ENCODE measurements at places on chromosomes 1 and 21.

DNA sequence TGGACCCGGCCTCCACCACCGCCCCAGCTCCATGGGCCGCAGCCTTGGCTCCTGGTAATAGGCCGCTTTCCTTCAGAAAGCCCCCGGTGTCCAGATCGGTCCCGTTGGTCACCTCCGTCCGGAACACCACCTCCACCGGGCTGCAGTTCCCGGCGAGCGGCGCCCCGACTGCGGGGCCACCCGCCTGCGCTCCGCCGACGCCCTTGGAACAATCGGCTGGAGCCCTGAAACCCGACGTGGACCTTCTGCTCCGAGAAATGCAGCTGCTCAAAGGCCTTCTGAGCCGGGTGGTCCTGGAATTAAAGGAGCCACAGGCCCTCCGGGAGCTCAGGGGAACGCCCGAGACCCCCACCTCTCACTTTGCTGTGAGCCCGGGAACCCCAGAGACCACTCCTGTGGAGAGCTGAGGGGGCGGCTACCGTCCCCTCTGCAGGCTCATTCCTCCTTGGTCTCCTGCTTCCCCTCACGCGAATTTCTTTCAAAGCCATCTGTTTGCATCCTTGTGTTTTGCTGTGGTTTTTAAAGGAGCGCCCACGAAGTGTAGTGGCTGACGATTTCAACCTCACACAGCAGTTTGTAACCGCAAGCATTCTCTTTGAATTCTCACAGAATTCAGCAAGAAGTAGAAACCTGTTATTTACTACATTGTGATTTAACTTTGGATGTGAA lies 6.0 kb downstream of the FCRLB start:
- peak; percentile 7 for DNase-seq

- DNase-seq, result no peak
These were observed 7.7 kb downstream of the POU3F1 start for GRCh38 chr1:38038861-38039260.

DNA sequence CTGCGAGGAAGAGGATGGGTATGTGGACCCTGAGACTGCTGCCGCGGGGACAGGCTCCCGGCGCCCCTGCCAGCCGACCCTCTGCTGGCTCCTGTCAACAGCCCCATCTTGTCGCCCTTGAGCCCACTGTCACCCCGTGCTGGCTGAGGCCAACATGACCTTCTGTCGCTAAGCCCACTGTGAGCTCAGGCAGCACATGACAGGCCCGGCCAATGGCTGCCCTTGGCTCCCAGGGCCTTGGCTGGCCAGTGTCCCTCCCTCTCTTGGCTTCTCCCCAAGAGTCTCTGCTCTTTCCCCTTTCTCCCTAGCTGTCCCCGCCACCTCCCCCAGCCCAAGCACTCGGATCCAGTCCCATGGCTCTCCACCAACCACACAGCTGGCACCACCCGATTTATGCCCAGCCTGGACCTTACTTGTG lies 3.5 kb downstream of the PEX10 start:
- no peak for DNase-seq

DNA sequence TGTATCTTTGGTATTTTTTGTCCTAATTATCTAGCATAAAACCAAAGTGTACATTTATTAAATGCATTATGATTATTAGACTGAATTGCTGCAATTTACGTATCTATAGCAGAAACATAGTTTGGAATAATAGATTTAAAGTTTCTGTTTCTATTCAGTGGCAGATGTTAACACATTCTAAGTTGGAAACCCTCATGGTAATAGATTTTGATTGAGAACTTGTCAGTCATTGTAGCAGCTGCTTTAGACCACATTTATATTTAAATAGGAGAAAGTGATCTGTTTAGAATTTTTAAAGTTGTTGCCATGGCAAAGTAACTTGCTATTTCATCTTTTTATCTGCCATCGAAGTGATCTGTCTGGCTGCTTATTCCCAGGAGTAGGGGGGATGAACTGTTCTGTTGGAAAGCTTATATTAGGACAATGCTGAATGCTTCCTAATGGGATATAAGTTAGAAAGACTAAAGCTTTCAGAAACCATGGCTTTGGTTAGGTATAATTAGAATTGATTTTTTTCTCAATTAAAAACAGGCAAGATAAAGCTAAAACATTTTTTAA lies 61.6 kb downstream of the HS2ST1 start:
- no peak for DNase-seq

DNA sequence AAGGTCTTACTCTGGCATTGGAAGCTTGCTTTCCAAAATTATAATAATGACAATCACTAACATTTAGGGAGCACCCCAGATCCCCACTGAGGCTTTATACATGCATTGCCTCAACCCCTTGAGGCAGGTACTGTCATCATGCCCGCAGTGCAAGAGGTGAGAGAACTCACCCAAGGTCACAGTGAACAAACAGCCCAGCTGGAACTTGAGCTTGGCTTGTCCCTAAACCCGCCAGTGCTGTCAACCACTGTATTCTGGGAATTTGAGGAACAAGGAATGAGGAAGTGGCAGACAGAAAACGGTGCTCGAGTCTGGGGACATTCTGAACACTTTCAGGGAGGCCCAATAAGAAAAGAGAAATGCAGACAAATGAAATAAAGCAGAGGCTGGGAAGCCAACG lies 34.6 kb upstream of the TLR5 start:
- DNase-seq, result peak; percentile 11

GRCh38 chr21:33395891-33396331 lies 7.3 kb upstream of the IFNGR2 start:
- DNase-seq, result no peak

DNA sequence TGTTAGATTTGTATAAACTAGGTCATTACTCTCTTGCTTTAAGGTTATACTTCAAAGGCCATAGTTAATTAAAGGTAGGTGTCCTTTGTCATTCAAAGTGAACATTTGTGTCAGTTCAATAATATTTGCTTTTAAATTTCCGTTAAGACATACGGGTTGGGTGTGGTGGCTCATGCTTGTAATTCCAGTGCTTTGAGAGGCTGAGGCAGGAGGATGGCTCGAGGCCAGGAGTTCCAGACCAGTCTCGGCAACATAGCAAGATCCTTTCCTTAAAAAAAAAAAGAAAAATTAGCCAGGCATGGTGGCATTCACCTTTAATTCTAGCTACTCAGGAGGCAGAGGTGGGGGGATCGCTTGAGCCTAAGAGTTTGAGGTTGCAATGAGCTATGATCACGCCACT lies 80.4 kb downstream of the KIF26B start:
- no peak for DNase-seq

GRCh38 chr1:77048615-77049005 lies 170.6 kb downstream of the PIGK start:
- DNase-seq, result no peak

DNA sequence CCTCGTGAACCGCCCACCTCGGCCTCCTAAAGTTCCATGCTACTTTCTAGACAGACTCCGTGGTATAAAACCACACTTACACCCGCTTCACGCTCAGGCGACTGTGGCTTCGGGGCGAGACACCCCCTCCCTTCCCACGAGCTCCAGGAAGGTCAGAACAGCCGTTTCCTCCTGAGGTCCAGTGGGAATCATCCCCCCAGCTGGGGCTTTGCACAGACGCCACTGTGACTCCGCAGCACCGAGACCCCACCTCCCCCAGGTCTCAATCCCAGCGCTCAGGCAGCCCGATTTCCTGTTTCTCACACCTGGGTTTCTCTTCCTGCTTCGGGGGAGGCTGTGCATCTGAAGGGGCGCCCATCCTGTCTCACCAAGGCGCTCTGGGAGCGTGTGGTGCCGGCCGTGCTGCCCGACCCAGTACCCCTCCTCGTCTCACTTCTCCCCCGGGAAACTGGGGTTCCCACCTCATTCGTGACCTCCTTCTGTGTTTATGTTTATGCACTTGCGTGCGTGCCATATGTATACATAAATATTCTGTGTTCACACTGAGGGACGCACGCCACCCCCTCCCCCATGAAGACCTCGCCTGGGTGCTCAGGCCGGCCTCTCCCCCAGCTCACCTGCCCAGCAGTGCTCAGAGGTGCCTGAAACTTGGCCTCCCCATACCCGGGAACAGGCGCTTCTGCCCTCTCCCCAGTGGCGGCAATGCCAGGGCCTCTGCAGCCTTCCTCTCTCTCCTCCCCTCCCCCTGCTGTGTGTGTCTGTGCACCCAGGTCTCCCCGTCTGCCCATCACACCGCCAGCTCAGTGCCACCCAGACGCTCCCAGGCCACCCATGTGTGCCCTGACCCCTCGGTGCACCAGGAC lies 14.6 kb downstream of the SLC35E2B start:
- no peak for DNase-seq

DNA sequence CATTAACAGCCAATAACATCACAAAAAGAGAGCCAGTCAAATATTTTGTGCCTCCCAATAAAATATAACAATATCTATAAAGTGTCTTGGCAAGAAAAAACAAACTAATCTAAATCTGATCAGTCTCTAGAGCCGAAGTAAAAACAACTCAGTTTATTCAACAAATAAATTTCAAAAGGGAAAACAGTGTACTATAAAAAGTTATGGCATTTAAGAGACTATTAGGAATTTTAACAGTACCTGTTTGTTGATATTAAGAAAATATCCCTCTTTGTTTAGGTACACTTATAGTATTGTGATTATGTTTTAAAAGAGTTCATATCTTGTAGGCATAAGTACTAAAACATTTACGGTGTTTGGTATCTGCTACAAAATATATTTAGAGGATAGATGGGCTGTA lies 36.6 kb upstream of the C1orf53 start:
- DNase-seq, result no peak

- no peak for DNase-seq
These were observed 54.4 kb upstream of the TRABD2B start for GRCh38 chr1:48051466-48052126.

- peak; percentile 51 for DNase-seq
These were observed 34.5 kb downstream of the OR10R2 start for GRCh38 chr1:158506369-158506987.

- no peak for DNase-seq
These were observed 199.9 kb downstream of the LYPLAL1 start for GRCh38 chr1:219373616-219373935.

DNA sequence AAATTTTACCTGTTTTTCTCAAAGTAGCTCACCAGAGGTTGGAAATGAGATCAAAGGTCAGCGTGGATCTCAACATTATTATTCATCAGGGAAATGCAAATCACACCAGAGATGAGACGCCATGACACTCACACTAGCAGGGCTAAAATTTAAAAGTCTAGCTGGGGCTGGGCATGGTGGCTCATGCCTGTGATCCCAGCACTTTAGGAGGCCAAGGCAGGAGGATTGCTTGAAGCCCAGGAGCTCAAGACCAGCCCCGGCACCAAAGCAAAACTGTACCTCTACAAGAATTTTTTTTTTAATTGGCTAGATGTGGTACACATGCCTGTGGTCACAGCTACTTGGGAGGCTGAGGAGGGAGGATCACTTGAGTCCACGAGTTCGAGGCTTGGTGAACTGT lies 41.4 kb upstream of the PCBP3 start:
- no peak for DNase-seq

DNA sequence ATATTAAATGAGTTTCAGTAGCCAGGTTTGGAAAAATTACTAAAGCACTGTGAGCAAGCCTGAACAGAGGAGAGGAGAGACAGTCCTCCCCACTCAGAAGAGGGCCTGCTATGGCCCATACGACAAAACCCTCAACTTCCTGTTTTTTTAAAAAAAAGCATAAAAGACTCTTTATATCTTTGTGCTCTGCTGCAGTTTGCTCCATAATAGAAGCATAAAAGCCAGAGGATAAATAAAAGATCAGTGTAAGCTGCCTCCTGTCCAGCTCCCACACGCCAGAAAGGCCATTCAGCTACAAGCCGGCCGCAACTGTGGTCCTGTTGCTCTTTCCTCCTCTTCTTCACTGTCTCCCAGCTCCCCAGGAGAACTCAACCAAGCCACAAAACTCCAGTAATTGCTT lies 37.8 kb downstream of the NID1 start:
- DNase-seq, result peak; percentile 28

DNA sequence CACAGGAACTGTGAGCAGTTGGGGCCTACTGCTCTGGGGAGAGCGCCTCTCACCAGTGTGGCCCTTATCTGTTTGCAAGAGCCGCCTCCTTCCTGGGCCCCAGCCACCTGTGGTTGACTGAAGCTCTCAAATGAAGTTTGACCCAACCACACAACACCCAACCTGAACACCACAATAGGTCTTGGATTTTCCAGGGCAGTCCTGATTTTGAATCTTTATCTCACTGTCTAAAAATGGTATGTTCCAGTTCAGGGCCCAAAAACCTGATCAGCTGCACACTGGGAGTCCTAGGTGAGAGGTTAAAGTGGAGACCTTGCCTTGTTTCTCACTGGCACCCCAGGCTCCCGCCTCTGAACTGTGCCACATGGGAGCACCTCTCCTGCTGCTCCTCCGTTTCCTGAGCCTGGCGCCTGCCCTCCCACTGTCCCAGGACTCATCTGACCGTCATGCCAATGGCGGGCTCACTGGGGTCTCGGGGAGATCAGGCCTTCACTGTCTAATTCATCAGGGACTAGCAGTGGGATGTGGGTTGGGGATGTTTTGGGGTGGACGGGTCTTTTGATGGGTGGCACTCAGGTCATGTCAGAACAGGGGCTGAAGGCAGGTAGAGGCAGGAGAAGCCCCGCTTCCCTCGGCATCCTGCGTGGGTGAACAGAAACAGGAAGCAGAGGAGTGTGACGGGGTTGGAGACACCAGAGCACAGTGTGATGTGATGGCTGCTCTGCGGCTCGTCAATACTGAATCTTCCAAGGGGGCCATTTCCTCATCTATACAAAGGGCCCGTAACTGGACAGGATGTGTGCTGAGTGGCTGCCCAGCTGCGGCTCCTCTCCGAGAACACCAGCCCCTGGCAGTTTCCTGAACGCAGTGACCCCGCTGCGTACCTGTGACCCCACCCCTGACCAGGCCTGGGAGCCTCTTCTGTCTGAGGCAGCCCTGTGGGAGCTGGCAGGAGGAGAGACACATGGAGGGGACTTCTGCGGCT lies 59.6 kb upstream of the ITPKB start:
- no peak for DNase-seq

GRCh38 chr1:209586221-209586740 lies 2.8 kb downstream of the CAMK1G start:
- DNase-seq, result no peak

DNA sequence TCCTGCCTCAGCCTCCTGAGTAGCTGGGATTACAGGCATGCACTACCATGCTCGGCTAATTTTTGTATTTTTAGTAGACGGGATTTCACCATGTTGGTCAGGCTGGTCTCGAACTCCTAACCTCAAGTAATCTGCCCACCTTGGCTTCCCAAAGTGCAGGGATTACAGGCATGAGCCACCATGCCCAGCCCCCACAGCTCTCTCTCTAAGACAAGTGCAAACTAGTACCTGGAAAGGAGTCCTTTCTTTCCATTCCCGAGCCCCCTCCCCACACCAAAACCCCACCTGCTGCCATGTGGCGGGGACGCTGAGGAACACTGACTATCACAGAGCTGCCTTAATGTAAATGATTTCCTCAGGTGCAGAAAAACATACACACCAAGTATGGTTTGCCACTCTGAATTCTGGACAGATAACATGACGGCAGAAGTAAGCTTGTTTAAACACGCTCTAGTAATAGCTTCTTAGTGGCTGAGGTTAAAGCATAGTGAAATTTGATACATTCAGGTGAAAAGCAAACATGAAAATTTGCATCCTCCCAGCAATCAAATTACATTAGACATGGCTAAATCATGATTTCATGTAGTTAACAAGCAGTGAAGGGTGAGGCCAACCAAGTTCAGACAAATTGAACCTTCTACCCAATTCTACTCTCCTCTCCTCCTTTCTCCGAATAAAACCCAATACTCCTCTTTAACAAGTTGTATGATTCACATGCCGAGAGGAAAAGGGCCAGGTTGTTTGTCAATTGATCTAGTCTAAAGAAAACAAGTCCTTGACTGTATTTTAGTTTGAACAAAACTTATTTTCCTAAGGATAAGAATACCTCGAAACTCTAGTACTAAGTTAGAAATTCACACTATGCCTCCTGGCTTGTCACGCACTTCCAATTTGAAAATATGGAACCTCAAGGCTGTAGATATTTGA lies 19.8 kb downstream of the ERRFI1 start:
- no peak for DNase-seq

GRCh38 chr1:209577346-209577745 lies 6.2 kb upstream of the CAMK1G start:
- no peak for DNase-seq

Data from GDM1 (cell line).